Fibroblast of skin of right quadriceps (primary cell): ENCODE measurements at places on chromosomes 6 and 20.

DNA sequence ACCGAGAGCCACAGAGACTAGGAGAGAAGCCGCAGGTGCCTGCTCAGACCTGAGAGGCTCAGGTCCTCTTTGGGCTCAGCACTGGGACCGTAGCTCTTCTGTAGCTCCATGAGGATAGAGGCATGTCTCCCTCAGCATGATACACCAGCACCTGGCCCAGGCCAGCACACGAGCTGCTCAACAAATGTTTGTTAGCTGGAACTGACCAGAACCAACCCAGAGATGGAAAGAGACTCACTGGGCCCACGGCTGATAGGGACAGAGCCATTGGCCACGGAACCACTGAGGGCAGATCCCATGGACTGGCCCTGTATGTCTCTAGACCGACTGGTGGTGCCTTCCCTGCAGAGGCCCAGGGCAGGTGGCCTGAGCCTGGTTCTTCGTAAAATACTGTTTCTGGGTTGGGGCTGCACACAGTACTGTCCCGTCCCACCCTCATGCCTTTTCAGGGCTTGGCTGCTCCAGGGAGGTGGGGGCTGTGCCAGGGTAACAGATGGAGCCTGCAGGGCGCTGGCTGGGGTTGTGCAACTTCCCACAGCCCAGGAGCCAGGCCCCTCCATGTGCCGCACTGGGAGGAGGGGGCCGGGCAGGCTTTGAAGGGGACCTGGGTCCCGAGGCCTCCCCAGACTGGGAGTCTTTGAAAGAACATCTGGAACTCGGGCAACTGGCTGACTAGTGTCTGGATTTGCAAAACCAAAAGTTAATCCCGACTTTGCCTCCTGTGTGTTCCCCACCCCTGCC, 5.2 kb downstream of the C20orf204 start:
- DNase-seq = no peak

GRCh38 chr6:156391977-156392376, 385.2 kb upstream of the ARID1B start:
- no peak for DNase-seq

DNA sequence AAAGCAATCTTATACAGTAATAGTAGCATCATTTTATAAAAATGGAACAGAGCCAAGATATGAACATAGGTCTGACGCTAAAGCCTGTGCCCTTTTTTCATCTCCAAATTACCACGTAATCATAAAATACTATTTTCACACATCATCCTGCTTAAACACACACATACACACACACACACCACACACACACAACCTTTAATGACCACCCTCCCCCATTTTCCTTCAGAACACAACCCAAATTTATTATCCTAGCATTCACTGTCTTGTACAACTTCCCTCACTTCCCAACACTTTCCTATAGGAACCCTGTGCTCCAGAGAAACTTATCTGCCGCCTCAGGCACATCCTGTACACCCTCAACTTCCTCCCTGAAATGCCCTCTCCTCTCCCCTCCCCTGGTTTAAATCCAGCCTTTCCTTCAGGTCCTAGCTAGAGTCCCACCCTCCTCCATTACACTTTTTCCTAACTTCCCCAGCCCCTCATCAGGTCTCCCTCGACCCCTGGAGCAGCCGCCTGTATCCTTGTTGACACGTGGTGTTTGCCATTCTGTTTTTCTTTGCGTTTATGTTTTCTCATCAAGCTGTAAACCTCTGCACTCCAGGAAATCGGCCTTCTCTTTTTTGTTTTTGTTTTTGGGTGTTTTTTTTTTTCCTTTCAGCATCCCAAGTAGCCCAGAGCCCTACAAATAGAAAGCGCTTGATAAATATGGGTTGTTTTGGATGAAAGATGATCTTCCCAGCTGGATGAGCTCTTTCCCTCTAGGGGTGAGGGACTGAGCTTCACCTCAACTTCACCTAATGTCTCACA, 968 bp upstream of the MMP24 start:
- DNase-seq = no peak

- DNase-seq = peak; percentile 50
These were observed 40.7 kb downstream of the MAP3K5 start for GRCh38 chr6:136751522-136751956.

DNA sequence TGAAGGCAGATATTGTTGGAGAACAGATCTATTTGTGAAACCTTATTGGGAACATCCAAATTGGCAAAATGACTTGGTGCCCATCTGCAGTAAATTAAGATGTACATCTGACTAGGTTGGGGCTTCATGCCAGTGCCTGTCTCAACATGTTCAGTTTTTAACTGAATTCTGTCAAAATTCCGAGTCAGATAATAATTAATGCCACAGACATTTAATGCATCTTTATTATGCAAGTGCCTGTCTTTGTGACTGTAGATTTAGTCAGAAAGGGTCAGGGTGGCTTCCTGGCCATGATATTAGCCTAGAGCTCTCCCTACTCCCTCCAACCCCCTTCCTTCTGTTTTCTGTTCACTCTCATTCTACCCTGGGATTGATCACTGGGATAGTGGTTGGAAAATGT, 199.3 kb upstream of the FLRT3 start:
- DNase-seq = no peak

DNA sequence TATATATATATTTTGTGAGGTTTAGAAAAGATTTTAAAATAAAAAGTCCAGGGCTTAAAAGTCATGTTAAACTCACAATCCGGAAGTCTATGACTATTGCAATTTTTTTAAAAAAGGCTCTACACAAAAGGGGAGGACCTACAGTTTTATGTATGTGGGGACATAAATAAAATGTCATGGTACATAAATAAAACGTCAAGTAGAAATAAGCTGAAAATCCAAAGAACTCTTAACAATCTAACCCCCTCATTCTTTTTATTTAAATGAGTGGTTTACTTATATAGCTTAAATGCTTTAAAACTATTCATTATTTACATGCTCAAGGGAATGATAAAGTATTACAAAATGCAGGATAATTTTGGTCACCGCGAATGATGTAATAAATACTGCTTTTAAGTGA, 36.2 kb downstream of the STX7 start:
- DNase-seq = no peak

DNA sequence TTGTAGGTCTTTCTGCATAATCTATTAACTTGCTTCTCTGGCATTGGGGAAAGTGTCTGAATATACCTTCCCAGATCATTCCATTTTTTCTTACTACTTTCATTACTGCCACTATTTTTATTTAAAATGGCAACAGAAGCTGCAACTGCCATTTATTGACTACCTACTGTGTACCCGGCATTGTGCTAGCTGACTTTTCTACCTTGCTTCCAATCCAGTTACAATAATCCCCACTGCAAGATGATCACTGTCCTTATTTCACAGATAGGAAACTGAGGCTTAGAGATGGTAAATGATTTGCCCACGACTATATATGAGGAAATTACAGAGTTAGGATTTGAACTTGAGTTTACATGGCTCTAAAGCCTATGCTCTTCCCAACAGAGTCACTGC, 129.0 kb downstream of the MAP3K7 start:
- no peak for DNase-seq

DNA sequence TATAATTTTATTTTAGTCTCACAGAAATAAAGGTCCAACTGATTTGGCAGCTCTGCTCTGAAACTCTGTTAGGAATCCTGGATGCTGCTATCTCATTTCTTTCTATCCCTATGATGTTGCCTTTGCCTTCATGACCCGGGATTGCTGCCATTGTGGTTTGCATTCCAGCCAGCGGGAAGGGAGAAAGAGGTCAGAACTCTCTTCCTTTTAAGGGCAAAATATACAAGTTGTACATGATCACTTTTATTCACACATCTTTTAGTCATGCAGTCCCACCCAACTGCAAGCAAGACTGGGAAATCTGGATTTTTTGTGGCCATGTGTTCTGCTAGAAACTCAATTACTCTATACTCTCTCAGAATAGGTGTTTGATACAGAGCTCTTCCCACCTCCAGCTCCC, 263.1 kb upstream of the ZFP64 start:
- DNase-seq = peak; percentile 95

GRCh38 chr20:20395087-20395486, 27.2 kb downstream of the INSM1 start:
- no peak for DNase-seq

- no peak for DNase-seq
These were observed 88.8 kb downstream of the ATRN start for GRCh38 chr20:3559637-3560036.

DNA sequence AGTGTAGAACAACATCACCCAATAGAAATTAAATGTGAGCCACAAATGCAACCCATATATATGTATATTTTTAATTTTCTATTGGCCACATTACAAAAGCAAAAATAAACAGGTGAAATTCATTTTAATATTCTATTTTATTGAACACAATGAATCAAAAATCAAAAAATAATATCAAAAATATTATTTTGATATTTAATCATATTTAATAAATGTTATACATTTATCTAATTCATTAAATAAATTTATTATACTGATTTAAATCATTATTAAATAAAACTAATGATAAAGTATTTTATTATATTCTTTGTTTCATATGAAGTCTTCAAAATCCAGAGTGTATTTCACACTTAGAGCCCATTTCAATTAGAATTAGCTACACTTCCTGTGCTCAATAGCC, 98.4 kb upstream of the MANEA start:
- no peak for DNase-seq

GRCh38 chr20:50514750-50515149, 4.6 kb downstream of the PTPN1 start:
- no peak for DNase-seq

GRCh38 chr6:28673787-28674671, 148.3 kb downstream of the GPX5 start:
- peak; percentile 71 for DNase-seq

- peak; percentile 60 for DNase-seq
These were observed 56.4 kb downstream of the B4GALT5 start for GRCh38 chr20:49657118-49657901.

GRCh38 chr6:100338090-100338489, 126.6 kb downstream of the SIM1 start:
- no peak for DNase-seq

- DNase-seq = no peak
These were observed 12.2 kb downstream of the SLC35F1 start for GRCh38 chr6:117919275-117919674.

DNA sequence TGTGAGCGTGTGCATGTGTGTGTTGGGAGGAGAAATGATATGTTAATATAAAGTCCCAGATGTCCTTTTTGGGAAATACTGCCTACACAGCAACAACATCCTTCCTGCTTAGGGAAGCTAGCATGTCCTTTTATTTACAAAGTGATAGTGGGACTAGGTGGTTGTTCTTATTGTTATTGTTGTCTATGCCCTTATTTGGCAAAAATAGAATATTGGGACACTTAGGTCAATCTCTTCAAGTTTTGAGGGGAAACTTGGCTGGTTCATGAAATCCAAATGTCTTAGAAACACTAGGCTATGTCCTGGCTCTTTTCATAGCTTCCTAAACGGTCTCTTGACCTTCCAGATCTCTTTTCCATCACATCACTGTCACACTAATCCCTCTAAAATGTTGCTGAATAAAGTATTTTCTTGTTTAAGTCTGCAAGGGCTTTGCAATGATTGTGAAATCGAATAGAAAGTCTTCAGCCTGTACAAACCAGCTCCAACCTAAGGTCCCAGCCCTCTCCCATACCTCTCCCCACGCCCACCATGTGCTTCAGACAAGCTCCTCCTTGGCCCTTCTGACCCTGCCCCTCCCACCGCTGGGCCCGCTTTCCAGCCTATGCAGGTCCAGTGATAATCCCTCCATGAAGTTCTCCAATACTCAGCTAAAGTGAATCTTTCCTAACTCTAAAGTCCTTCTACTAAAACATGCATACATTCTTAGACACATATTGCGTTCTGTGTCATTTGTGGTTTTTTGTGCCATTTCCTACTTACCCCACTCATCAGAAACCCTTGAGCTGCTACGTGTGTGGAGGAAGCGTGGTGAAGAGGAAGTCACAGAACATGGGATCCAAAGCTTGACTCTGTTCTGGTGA, 205.1 kb downstream of the LY86 start:
- no peak for DNase-seq
